NCI-H2227 treated with DMSO at 0.1 percent for 48 hours (cell line): ENCODE measurements at places on chromosomes 7 and 10.

- no peak for DNase-seq
Observed at GRCh38 chr7:93188870-93189634, 37.2 kb downstream of the HEPACAM2 start.

DNA sequence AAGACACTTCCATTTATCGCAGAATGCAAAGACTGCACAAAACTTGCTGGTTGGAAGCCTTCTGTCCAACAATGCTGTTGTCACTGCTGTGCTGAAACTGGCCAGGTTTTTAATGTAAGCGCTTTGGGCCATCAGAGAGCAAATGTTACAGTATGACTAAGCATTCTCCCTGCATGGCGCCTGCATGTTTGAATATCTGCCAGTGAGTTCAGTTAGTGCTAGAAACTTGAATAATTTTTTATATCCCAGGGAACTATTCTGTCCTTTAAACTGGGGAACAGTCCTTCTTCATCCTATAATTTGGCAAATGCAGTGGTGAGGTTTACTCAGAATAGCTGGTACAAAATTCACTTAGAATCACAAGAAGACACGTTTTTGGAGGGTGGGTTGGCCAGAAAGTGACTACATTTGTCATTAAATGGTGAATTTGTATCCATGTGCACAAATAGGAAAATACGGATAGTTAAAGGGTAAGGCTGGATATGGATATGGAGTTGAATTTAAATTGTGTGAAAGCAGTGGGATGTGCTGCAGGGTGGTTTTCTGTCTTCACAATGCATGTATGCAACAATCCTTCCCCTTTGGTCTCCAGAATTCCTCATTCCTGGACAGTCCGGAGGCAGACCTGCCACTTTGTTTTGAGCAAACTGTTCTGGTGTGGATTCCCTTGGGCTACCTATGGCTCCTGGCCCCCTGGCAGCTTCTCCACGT, 1.7 kb downstream of the ABCC2 start:
- DNase-seq, result no peak

DNA sequence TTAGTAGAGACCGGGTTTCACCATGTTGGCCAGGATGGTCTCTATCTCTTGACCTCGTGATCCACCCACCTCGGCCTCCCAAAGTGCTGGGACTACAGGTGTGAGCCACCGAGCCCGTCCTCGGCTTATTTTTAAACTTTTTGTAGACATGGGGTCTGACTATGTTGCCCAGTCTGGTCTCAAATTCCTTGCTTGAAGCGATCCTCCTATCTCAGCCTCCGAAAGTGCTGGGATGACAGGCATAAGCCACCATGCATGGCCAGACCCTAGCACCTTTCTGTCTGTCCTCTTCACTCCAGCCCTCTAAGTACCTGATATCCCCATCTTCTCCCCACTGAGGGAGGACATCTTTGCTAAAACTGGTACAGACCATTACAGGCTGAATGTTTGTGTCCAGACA, 41.4 kb downstream of the TMEM130 start:
- DNase-seq, result no peak

DNA sequence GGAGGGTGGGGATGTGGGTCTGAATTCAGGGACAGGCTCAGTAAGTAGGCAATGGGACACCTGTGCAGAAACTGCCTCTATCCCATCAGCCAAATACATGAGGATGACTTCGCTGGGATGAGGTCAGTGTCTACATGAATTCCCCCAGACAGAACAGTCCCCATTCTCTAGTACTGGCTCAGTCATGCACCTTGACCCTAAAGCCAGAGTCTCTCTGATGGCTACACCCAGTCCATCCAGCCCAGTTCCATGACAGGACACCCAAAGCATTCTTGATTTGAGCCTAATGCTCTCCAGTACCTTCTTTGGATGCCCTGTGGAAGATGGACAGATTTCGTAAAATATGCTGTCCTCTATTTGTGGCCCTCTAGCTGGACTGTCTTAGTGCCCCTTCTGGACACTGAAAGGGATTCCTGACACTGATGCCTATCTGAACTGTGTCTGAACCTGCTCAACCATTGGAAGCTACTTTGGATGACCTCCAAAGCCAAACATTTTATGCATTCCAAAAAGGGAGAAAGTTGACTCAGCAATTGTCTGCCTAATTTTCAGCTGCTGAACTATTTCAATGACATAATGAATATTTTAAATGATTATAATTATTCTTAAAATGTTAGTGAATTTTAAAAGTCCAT, 14.6 kb downstream of the SFRP4 start:
- no peak for DNase-seq

GRCh38 chr7:104883248-104883717, 130.7 kb upstream of the KMT2E start:
- no peak for DNase-seq

DNA sequence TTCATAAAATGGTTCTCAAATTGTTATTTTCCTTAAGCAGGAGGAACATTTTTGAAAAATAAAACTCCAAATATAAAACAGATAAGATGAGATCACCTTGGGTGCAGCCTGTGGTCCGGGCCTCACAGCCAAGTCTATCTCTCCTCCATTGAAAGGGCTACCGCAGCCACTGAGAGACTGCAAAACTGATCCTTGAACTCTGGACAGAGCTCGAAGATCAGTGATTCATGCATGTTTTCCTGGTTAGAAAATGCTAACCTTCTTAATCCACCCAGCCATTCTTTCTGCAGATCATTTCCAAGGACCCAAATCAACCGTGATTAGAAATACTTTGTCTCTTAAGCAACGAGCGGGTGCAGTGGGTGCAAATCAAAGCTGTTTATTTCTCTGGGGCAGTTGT, 378.8 kb downstream of the PLXDC2 start:
- DNase-seq, result no peak

GRCh38 chr7:107441581-107442422, 28.1 kb upstream of the GPR22 start:
- DNase-seq, result no peak

- DNase-seq, result no peak
Observed at GRCh38 chr7:114481999-114482398, 67.4 kb downstream of the FOXP2 start.

- no peak for DNase-seq
Observed at GRCh38 chr7:152202056-152202455, 176.6 kb downstream of the GALNT11 start.

DNA sequence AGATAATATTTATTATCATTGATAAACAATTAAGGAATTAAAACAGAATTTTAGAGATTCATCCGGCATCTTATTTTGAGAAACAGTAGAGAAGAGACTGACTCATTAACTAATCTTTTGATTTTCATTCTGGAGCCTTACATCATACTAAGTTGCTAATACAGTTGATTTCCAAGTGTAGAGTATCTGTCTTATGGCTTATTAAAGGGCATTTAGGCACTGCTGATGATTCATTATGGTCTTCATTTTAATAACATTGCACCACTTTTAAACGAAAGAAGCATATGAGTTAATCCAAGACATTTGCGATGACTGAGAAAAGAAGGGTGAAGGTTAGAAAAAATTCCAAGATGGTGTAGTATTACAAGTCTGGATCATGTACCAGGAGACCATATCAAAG, 186.0 kb upstream of the CACNA2D1 start:
- DNase-seq, result no peak

- DNase-seq, result no peak
Observed at GRCh38 chr10:83934062-83934461, 205.2 kb upstream of the GHITM start.

- peak; percentile 30 for DNase-seq
Observed at GRCh38 chr10:30114881-30115625, 55.7 kb upstream of the JCAD start.

GRCh38 chr7:80748363-80749042, 110.1 kb downstream of the CD36 start:
- DNase-seq, result peak; percentile 95

DNA sequence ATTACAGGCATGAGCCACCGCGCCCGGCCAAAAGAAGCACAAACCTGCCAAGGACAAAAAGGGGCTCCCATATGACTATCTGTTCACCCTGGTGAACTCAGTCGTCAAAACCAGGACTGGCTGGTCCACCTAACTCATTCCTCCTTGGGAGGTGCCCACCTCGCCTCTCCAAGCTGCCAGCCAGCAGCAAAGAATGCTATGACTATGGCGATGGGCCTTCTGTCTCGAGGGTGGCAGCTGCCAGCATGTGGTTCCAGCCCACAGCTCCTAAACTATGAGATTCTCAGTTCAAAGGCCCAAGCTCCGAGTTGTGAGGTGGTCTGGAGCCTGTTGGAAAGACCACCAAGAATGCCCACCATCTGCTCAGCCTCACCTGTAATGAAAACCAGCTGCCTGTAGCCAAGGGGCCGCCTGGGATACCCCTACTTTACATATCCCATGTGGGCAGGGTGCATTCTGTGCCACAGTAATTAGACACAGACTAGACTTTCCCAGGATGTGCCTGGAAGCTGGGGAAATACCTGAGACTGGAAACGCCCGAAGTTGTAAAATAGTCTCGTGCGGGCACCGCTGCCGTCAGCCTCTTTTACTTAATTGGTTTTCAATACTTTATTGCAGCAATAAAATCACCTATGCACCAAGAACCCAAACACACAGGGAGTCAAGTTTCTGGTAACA, 71.1 kb downstream of the ZRANB1 start:
- no peak for DNase-seq

DNA sequence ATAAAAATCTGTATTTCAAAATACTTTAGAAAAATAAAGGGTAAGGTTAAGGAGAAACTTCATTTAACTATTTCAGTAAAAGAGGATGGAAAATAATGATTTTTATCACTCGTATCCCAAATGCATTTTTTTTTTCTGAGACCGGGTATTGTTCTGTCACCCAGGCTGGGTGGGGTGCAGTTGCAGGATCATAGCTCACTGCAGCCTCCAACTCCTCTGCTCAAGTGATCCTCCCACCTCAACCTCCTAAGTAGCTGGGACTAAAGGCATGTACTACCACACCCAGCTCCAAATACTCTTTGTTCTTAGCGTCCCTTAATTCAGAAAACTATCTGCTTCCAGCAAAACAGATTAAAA, 11.8 kb downstream of the KMT2C start:
- no peak for DNase-seq

GRCh38 chr10:77771851-77772250, 134.2 kb upstream of the KCNMA1 start:
- DNase-seq, result no peak

DNA sequence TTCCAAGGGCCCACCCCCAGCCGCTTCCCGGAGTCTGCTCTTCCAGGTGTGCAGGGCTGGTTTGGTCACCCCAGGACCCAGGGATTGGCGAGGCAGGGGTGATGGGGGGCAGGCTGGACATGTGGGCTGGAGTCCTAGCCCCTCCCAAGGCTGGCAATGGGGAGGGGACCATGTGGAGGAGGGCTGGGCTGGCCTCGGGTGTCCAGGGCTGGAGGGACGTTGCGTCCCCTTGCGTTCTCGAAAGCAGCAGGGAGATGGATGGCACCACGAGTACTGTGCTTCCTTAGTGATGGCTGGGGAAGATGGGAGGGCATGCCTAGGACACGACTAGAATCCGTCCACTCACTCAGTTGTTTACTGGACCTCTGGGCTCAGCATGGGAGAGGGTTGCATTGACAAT, 532.5 kb upstream of the FOXK1 start:
- DNase-seq, result no peak

DNA sequence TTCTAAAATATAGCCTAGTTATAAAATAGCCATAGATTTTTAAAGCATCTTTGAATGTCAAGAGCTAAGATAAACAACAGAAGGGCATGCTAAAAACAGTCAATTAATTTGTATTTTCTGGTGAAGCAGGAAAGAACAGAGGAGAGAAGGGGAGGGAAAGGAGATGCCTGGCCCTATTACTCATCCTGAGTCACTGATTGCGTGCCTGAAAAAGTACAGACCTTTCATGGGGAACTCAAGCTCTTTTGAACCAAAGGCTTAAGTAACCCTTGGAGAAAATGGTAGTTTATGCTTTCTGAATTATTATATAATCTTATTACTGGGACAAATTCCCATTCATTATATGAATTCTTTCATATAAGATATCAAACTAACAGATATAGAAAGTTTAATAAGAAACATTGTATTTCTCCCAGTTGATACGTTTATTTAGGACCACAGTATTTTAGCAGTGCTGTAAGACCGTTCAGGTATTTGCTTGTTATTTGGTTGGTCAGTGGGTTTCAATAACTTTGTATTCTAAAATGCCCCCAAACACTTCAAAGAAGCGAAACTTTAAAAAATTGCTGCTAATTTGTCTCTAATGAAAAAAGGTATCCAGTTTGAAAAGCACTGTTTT, 151.3 kb downstream of the HGF start:
- no peak for DNase-seq
